ENCODE measurements at places on chromosomes 2 and 18.

DNA sequence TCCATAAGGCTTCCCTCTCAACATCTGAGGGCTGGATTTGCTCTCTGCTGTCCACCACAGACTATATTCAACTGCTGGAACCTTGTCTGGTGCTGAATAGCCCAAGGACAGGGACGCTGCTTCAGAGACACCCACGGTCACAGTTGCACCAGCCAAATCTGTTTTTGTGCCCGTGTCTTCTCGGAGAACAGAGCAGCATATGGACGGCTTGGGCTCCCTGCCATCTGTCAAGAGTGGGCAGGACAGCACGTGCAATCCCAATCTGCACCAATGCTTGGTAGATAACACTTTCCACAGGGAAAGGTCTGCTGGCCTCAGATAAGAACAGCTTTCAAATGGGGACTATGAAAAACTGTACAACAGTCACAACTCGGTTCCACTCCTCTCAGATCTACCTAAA, 466.1 kb downstream of the TGIF1 start:
- DNase-seq: no peak

DNA sequence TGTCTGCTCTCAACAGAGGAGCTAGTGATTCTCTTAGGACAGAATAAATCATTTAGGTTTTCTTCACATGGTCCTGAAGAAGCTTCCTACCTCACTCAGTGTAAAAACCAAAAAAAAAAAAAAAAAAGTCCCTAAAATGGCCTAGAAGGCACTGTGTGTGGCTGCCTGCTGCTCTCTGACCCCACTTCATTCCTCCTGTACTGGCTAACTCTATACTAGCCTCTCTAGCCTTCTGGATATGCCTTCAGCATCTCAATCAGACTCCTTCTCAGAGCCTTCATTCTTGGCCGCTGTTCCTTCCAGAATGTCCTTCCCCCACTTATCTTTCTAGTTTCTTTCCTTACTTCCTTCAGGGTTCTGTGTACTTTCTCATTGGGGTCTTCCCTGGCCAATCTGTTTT, 82.1 kb downstream of the CERS6 start:
- no peak for DNase-seq

GRCh38 chr2:138829326-138829919, 49.2 kb upstream of the NXPH2 start:
- DNase-seq: peak; percentile 13

DNA sequence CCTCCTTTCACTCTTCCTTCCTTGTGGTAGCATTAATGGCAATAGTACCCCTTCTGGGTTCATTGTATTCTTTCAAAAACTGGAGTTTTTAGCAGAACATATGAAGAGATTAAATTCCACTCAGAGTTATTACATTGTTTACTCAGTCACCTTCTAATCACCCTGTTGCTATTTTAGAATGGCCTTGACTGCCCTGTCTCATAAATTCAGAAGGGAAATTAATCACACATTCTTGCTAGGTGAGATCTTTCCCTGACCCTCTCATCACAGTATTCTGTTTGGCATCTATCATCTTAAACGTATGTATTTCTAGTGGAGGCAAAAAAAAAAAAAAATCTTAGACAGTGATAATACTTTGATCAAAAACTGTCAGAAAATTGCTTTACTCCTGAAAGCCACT, 760.4 kb downstream of the ADCYAP1 start:
- no peak for DNase-seq

DNA sequence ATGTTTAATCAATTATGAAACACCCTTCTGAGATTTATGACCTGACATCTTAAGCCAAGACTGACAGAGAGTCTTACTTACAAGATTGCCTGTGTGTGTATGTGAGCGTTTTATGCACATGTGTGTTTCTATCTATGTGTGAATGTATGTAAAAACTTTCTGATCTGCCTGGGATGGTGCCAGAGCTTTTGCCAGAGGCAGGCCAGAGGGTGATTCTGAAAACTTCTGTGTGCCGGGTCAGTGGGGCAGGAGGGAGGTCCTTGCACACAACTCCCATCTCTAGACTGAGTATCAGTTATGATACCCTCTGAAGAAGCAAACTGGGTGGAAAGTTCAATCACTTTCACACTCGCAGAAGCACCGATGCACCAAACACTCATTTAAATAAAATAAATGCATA, 335.0 kb upstream of the NT5C1B start:
- DNase-seq: no peak

DNA sequence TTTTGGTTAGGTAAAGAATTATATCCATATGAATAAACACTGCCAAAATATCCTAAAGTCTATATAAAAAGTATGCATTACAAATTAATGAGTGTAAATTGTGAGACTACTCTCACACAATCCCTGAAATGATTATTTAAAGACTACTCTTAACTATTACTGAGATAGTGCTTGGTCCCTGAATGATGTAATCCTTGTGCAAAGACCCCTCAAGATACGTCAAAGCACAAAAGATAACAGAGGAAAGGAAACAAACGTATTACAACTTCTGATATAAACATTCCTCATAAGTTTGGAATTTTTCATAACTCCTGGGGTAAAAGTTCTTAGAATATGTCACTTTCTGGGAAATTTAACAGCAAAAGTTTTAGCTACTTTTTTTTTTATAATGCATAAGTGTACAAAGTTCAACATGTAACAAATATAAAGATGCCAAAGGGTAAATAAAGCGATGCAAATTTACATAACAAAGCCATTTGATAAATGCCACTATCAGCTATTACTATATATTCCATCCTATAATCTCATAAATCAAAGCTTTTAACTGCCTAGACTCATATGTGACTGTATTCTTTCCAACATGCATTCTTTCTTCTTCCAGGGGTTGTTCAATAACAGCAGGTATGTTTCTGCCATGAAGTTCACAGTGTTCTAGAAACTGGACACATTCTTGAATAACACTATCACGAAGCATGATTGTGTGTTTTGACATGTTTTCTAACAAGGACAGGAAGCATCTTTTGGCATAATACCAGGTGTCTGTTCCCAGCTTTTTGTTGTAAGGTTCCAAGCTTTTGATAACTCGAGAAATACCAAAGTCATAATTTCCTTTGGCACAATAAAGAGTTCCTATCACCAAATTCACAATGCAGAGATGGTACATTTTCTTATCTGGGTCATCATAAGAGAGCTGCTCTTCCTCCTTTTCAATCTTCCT, 158.0 kb downstream of the AGPS start:
- no peak for DNase-seq

- DNase-seq: no peak
These were observed 41.6 kb upstream of the MGAT4A start for GRCh38 chr2:98772536-98772935.

DNA sequence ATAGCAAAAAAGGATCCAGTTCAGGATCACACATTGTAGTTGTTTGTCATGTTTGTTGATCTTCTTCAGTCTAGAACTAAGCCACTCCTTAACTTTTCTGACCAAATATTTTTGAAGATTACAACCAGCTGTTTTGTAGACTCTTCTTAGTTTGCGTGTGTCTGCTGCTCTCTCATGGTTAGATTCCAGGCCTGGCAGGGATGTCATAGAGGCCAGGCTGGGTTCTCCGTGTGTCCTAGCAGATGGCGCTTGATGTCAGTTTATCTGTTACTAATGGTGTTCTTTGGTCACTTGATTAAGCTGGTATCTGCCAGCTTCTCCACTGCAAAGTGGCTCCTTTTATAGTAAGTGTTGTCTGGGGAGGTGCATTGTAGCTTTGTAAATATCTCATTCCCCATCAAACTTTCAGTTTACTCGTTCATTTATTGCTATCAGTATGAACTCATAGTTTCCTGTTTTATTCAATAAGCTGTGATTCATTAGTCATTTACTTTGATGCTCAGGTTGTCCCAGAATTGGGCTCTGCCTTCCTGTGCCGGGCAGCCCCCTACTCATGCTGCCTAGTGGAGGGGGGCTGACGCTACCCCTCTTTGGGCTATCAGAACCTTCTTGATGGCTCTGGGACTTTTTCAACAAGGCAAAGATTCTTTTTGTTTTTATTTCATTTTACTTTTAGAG, 42.1 kb downstream of the GRHL1 start:
- no peak for DNase-seq

DNA sequence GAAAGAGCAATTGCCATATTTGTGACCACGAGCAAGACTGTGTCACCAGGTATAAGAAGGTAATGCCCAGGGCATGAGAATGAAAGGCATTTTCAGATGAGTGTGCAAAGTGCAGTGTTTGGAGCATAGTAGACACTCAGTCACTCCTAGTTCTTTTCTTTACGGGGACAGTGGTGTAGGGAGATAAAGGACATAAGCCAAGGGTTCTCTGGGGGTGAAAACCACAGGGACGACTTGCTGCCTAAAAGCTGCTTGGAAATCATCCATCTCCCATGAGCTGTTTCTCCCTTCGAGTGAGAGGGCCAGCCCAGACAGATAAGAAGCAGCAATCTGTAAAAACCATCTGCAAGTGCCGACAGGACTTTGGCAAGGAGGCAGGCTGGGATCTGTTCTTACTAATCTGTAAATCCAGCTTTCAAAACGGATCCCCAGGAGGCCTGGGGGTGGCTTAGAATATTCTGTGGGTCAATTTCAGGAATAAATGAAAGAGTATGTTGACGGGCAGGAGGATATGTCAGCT, 221.6 kb downstream of the LPIN1 start:
- no peak for DNase-seq

- peak; percentile 44 for DNase-seq
These were observed 646 bp downstream of the ALS2 start for GRCh38 chr2:201779901-201780673.

DNA sequence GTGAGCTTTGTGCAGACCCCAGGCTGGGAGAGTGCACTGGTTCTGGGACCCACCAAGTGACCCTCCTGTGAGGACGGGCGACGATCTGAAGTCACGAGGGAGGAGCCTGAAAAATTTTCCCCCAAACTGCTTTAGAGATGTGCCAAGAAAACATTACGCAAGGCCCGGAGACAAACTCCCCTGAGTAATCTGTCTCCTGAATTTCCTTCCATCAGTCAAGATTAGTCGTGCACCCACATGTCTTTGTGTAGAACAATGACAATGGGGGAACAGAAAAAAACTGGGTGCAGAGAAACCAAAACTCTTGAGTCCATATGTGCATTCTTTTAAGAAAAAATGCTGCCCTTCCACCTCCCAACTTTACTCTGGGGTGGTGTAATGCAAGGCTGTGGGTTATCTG, 12.6 kb upstream of the NCK2 start:
- peak; percentile 31 for DNase-seq

DNA sequence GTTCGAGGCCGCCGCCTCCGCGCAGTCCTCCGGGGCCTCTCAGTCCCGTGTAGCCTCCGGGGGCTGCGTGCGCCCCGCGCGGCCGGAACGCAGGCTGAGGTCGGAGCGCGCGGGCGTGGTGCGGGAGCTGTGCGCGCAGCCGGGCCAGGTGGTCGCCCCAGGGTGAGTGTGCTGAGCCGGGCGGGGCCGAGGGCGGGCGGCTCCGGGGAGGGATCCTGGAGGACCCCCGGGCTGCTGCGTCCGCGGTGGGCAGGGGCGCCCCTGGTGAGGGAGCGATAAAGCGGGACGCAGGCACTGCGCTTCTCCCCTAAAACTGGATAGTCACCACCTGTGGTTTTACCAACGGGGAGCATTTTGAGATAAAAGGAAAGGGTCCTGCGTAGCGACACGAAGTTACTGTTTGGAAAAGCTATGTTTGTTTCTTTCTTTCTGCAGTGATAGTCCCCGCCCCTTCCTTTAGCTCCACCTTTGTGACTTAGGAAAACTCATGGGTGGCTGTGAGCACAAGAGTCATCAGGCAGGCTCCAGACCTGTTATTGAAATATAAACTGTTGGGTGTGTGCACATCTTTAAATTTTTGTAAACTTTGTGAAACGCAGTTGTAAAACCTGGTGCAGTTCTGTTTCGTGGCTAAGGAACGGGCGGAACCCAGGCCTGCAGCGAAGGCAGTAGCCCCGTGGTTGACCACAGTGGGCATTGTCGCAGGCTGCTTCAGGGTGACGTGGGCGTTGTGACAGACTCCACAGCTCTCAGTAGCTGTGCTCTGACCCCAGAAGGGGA, 687 bp downstream of the CTDP1 start:
- DNase-seq: peak; percentile 45

- peak; percentile 49 for DNase-seq
These were observed 583.6 kb downstream of the IRS1 start for GRCh38 chr2:226215902-226216503.

- DNase-seq: no peak
These were observed 84.3 kb downstream of the GATA6 start for GRCh38 chr18:22253676-22254075.

- DNase-seq: no peak
These were observed 24.6 kb downstream of the ALPK2 start for GRCh38 chr18:58604311-58604710.

DNA sequence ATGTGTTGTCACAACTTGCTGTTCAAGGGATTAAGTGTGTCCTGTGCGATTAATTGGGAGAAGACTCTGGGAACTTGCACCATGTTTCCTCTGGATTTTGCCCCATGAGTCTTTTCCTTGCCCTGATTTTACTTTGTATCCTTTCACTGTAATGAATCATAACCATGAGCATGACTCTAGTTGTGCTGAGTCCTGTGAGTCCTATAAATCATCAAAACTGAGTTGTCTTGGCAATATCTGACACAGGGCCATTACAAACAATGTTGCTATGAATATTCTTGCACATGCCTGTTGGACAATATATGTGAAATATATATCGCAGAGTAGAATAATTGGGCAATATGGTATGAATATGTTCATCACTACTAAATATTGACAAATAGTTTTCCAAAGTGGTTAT, 56.5 kb upstream of the COL5A2 start:
- DNase-seq: peak; percentile 83

- DNase-seq: no peak
These were observed 26.1 kb downstream of the SLC4A10 start for GRCh38 chr2:161650116-161651015.

GRCh38 chr2:232085164-232085563, 123.7 kb downstream of the DIS3L2 start:
- no peak for DNase-seq

DNA sequence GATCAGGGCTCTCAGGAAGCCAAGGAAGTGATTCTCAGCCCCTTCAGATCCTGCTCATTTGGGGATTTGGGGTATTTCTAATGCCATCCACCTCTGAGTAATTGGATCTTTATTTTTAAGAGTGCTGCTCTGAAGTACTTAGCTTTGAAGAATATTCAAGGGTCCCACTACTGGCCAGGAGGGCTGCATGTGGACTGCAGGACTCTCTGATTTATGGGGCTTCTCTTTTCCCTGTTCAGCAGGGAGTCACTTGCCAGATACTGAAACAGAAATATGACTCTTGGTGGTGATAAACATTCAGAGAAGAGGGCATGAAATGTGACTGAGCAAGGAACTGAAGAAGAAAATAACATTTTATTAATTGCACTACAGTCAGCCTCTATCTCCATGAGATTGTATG, 138.5 kb downstream of the MTX2 start:
- no peak for DNase-seq

GRCh38 chr2:152846697-152847470, 128.5 kb downstream of the ARL6IP6 start:
- peak; percentile 64 for DNase-seq

DNA sequence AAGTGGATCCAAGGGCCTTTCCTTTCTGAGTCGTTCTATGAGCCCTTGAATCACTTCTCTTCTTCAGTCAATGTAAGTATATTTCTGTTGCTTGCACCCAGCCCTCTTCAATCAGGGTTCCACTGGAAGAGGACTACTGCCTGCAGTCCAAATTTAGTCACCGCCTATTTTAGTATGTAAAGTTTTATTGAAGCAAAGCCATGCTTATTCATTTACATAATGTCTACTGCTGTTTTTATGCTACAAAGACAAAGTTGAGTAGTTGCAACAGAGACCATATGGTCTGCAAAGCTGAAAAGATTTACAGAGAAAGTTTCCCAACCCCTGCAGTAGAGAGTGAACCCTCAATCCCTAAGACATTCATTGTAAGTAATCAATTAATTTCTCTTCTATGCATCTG, 332.5 kb upstream of the TNP1 start:
- DNase-seq: no peak

Data from HCEC 1CT (cell line).